Psoas muscle (tissue), 8 donors: ENCODE measurements at places on chromosomes 6 and 20. TPM values are rescaled to one million over a fixed set of nuclear protein-coding genes. Genes with fewer than 3 reads are reported as not detected.

GRCh38 chr20:33237989-33238388 lies 2.2 kb downstream of the BPIFA1 start:
- no peak for DNase-seq
- H3K36me3 ChIP-seq: no peaks in the 10 kb centered on the region
- peaks cover 6% of the 10 kb centered on the region for H3K27me3 ChIP-seq
- no peak overlapping the region for H3K27ac ChIP-seq

GRCh38 chr20:47931002-47931401 lies 145.7 kb upstream of the SULF2 start:
- DNase-seq: no peak
- H3K27me3 ChIP-seq: no peaks in the 10 kb centered on the region
- no peaks in the 10 kb centered on the region for H3K36me3 ChIP-seq
- H3K27ac ChIP-seq: no peak overlapping the region
- no peak overlapping the region for H3K4me3 ChIP-seq

DNA sequence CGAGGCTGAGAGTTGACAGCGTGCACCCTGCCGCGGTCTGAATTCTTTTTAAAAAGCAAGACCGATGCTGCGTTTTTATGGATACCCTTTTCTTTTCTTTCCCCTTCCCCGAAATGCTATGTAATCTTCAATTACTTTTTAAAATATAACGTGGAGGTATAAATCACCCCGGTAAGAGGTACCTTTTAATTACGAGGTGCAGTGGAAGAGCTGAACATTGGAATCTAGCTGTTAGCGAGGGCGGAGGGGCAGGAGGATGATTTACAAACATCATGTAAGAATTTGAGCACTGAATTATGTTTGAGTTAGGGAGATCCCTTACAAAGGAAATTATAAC lies 1.2 kb downstream of the EYA2 start:
- H3K4me1 ChIP-seq: no peaks in the 10 kb centered on the region
- H3K27ac ChIP-seq: no peak overlapping the region
- H3K36me3 ChIP-seq: no peaks in the 10 kb centered on the region
- H3K27me3 ChIP-seq: peaks cover 14% of the 10 kb centered on the region
- no peak for DNase-seq

The ENPP3 gene
- 0.04 TPM for polyA plus RNA-seq

The ZBP1 gene
- 0.07 TPM for polyA plus RNA-seq

DNA sequence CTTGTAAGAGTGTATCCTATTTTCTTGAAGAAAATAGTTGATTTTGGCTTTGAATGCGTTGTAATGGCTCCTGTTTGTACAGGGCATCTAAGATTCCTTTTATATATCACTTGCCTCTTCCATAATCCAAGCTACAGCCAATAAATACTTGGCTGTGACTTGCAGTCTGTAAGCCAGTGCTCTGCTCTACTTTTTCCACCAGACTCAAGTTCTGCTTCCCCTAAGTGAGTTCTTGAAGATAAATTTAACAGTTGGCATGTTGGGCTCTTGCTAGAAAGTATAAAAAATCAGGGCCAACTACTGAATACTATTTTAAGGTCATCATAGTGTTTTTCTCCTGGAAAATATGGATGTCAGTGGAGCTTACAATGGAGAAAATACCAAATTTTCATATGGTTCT lies 36.5 kb upstream of the SCGN start:
- H3K4me1 ChIP-seq: no peaks in the 10 kb centered on the region
- no peak overlapping the region for H3K27ac ChIP-seq
- no peak for DNase-seq
- H3K36me3 ChIP-seq: no peaks in the 10 kb centered on the region

GRCh38 chr6:133300896-133301295 lies 59.7 kb downstream of the EYA4 start:
- no peaks in the 10 kb centered on the region for H3K36me3 ChIP-seq
- no peak for DNase-seq
- no peaks in the 10 kb centered on the region for H3K27me3 ChIP-seq
- no peak overlapping the region for H3K27ac ChIP-seq
- peaks cover 69% of the 10 kb centered on the region for H3K4me1 ChIP-seq

The RIPK1 gene
- polyA plus RNA-seq: 10.6 TPM

The PPP1R3D gene
- polyA plus RNA-seq: 4.3 TPM

- H3K27me3 ChIP-seq: no peaks in the 10 kb centered on the region
- peaks cover 46% of the 10 kb centered on the region for H3K4me1 ChIP-seq
- DNase-seq: no peak
- no peak overlapping the region for H3K4me3 ChIP-seq
These were observed 72.2 kb upstream of the NAA20 start for GRCh38 chr20:19944772-19945459.

The PDYN gene
- not detected for polyA plus RNA-seq

GRCh38 chr6:105952772-105953690 lies 133.1 kb upstream of the PRDM1 start:
- no peak overlapping the region for H3K4me3 ChIP-seq
- DNase-seq: no peak

The PACSIN1 gene
- 0.17 TPM for polyA plus RNA-seq

The MDC1 gene
- 4.1 TPM for polyA plus RNA-seq
